ENCODE measurements at places on chromosomes 5 and 9.

DNA sequence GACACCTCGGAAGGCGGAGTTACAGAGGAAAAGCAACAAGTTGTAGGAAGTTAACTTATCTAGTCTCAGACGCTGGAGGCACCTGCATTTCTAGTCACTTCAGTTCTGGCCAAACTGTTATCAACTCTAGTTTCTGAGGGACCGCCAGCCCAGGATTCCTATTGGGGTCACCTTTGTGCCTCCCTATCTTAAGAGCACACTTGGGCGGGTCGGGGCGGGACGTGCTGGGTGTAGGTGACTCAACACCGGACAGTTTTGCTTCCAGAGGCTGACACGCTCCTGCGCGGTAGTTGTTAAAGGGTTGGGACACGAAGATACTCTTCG, 679 bp upstream of the KDM4C start:
- peak overlapping the region; percentile 99 for H3K27ac ChIP-seq
- DNase-seq: no peak
- H3K27me3 ChIP-seq: no peaks in the 10 kb centered on the region
- H3K4me1 ChIP-seq: peaks cover 15% of the 10 kb centered on the region

- no peaks in the 10 kb centered on the region for H3K36me3 ChIP-seq
- no peak for DNase-seq
- no peaks in the 10 kb centered on the region for H3K27me3 ChIP-seq
- H3K27ac ChIP-seq: no peak overlapping the region
- H3K4me1 ChIP-seq: peaks cover 24% of the 10 kb centered on the region
Observed at GRCh38 chr5:147093138-147093537, 141.7 kb upstream of the STK32A start.

DNA sequence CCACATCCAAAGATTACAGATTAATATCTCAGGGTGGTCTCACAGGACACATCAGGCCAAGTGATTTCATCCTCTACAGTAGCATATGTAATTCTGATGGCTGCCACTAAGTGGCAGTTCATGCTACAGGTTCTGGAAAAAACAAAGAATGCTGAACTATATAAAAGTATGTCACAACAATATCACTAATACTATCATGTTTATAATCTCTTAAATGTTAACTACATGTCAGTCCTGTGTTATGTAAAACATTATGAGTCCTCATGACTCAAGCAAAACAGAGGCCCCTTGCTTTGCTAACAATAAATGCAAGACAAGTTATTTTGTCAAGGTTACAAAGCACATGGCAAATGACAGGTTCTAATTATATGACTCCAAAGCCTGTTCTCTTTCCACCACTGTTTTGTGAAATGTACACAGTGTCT, 233.2 kb downstream of the FBXL17 start:
- H3K4me3 ChIP-seq: no peak overlapping the region
- no peak overlapping the region for H3K27ac ChIP-seq
- H3K4me1 ChIP-seq: no peaks in the 10 kb centered on the region
- H3K36me3 ChIP-seq: no peaks in the 10 kb centered on the region
- no peak for DNase-seq
- H3K27me3 ChIP-seq: no peaks in the 10 kb centered on the region

GRCh38 chr9:127838375-127839078, 15.9 kb downstream of the ENG start:
- H3K36me3 ChIP-seq: no peaks in the 10 kb centered on the region
- H3K27me3 ChIP-seq: no peaks in the 10 kb centered on the region
- H3K4me1 ChIP-seq: no peaks in the 10 kb centered on the region
- H3K27ac ChIP-seq: no peak overlapping the region
- H3K4me3 ChIP-seq: no peak overlapping the region

DNA sequence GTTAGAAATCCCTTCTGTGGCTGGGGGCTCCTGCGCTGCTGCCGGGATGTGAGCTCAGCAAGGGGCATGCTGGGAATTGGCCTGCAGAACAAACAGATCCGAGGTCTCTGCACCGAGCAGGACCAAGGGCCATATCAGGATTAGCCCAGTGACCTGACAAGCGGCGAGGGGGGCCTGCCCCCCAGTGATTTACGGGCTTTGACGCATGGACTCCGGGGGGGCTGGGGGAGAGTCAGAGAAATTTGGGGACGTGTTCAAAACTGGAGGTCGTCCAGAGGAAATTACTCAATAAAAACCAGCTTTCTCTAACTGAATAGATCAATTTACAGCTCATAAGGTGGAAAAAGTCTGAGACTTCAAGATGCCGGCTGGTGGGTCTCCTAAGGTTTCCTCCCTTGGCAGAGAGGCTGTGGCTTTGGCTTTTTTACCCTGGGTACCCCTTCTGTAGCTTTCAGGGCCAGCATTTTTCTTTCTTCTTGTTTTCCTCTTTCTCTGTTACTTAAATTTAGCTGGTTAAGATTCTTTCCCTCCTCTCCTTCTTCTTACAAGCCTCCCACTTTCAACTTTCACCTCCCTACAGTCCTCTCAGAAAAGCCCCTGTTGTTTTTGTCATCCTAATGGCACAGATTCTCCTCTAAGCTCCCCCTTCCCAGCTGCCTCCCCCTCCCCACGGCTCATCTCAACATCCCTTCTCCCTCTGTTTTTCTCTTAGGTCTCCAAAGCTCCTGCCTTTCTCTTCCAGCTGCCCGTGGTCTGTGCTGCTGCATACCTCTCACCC, 551.0 kb downstream of the CCDC171 start:
- H3K27ac ChIP-seq: no peak overlapping the region
- H3K36me3 ChIP-seq: no peaks in the 10 kb centered on the region
- DNase-seq: no peak
- H3K4me1 ChIP-seq: no peaks in the 10 kb centered on the region
- H3K27me3 ChIP-seq: no peaks in the 10 kb centered on the region

GRCh38 chr9:114238472-114238871, 83.1 kb downstream of the COL27A1 start:
- peaks cover 2% of the 10 kb centered on the region for H3K36me3 ChIP-seq
- peaks cover 4% of the 10 kb centered on the region for H3K4me1 ChIP-seq
- no peak overlapping the region for H3K27ac ChIP-seq
- H3K4me3 ChIP-seq: no peak overlapping the region
- H3K27me3 ChIP-seq: no peaks in the 10 kb centered on the region

- H3K27ac ChIP-seq: no peak overlapping the region
- H3K27me3 ChIP-seq: no peaks in the 10 kb centered on the region
- no peak for DNase-seq
Observed at GRCh38 chr9:79574781-79575180, 3.0 kb downstream of the TLE4 start.

GRCh38 chr5:95075111-95075510, 209.8 kb downstream of the MCTP1 start:
- peaks cover 2% of the 10 kb centered on the region for H3K27me3 ChIP-seq
- H3K4me3 ChIP-seq: no peak overlapping the region
- no peak for DNase-seq
- no peak overlapping the region for H3K27ac ChIP-seq

DNA sequence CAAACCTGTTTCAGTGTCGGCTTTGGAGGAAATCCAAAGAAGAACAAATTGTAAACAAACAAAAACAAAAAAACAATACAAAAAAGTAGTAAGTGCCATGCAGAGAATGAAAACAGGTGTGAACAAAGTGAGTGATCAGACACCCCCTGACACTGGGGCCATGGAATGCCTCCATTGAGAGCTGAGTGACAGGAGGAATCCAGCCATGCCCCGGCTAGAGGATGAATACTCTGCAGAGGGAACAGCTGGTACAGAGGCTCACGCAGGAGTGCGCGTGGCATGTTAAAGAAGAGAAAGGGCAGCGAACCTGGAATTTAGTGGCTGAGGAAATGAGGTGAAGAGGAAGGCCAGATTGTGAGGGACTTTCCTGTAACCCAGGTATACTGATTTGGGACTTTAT, 15.5 kb upstream of the CCNJL start:
- H3K4me1 ChIP-seq: peaks cover 15% of the 10 kb centered on the region
- no peaks in the 10 kb centered on the region for H3K36me3 ChIP-seq
- H3K27ac ChIP-seq: no peak overlapping the region
- no peaks in the 10 kb centered on the region for H3K27me3 ChIP-seq
- H3K4me3 ChIP-seq: no peak overlapping the region

- H3K4me3 ChIP-seq: no peak overlapping the region
- no peak for DNase-seq
- H3K4me1 ChIP-seq: no peaks in the 10 kb centered on the region
- no peaks in the 10 kb centered on the region for H3K27me3 ChIP-seq
- H3K36me3 ChIP-seq: no peaks in the 10 kb centered on the region
Observed at GRCh38 chr5:7348168-7348854, 47.6 kb upstream of the ADCY2 start.

- H3K27ac ChIP-seq: no peak overlapping the region
- no peaks in the 10 kb centered on the region for H3K4me1 ChIP-seq
- H3K27me3 ChIP-seq: no peaks in the 10 kb centered on the region
- H3K4me3 ChIP-seq: no peak overlapping the region
- no peak for DNase-seq
- no peaks in the 10 kb centered on the region for H3K36me3 ChIP-seq
Observed at GRCh38 chr5:140609126-140609525, 23.8 kb downstream of the CD14 start.

DNA sequence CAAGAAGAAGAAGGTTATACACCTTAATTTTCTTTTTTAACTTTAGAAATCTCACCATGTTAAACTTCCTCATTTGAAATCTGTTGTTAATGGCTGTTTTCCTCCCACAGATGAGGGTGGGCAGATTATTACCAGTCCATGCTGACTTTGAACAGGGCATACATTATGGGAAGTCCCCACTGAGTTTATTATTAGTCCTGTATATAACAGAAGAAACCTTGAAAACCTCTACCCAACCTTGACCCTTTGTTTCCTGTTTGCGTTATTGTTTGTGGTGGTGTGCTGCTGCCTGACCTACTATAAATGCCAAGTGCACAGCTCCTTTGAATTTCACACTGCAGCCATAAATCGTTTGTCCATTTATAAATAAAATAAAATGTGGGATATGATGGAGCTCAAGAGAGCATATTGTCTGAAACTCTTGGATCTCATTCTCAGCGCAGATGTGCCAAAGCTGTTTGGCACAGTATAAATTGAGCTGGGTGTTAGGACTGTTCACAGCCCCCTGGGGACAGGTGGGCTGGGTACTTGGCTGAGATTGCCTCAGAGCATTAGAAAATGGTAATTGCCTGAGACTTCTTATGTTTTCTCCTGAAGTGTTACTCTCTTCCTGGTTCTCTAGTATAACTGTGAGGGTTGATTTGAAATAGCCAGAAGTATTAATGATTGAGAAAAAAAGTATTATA, 139.6 kb downstream of the SPATA31D1 start:
- H3K27ac ChIP-seq: no peak overlapping the region
- DNase-seq: no peak
- H3K4me3 ChIP-seq: no peak overlapping the region
- no peaks in the 10 kb centered on the region for H3K27me3 ChIP-seq

- no peaks in the 10 kb centered on the region for H3K4me1 ChIP-seq
- no peaks in the 10 kb centered on the region for H3K36me3 ChIP-seq
- H3K27ac ChIP-seq: no peak overlapping the region
- H3K27me3 ChIP-seq: no peaks in the 10 kb centered on the region
- DNase-seq: no peak
Observed at GRCh38 chr9:134502266-134502791, 139.3 kb upstream of the COL5A1 start.

GRCh38 chr5:168401880-168402279, 84.4 kb upstream of the RARS1 start:
- peaks cover 1% of the 10 kb centered on the region for H3K36me3 ChIP-seq
- no peaks in the 10 kb centered on the region for H3K4me1 ChIP-seq
- H3K27me3 ChIP-seq: no peaks in the 10 kb centered on the region

DNA sequence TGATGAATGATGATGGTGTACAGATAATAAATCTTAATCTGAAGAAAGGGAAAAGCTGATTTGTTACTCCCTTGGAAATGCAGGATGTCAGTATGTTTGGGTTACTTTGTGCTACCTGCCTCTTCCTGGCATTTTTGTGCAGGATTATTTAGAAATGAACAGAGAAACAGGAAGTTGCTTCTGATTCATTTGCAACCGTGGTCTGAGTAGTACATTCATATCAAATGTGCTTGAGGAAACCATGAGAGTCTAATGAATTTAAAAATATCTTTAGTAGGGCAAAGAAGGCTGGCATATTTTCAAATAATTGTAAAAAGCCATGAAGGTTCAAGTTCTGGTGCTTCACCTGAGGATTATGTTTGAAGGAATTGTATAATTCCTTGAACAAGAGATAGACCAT, 391.6 kb downstream of the TMEM161B start:
- H3K4me3 ChIP-seq: no peak overlapping the region
- DNase-seq: no peak
- no peaks in the 10 kb centered on the region for H3K36me3 ChIP-seq
- H3K27ac ChIP-seq: no peak overlapping the region
- H3K27me3 ChIP-seq: no peaks in the 10 kb centered on the region

GRCh38 chr9:122998448-122998847, 35.0 kb upstream of the GPR21 start:
- DNase-seq: no peak
- no peaks in the 10 kb centered on the region for H3K36me3 ChIP-seq
- no peak overlapping the region for H3K4me3 ChIP-seq
- no peaks in the 10 kb centered on the region for H3K27me3 ChIP-seq
- peaks cover 5% of the 10 kb centered on the region for H3K4me1 ChIP-seq

DNA sequence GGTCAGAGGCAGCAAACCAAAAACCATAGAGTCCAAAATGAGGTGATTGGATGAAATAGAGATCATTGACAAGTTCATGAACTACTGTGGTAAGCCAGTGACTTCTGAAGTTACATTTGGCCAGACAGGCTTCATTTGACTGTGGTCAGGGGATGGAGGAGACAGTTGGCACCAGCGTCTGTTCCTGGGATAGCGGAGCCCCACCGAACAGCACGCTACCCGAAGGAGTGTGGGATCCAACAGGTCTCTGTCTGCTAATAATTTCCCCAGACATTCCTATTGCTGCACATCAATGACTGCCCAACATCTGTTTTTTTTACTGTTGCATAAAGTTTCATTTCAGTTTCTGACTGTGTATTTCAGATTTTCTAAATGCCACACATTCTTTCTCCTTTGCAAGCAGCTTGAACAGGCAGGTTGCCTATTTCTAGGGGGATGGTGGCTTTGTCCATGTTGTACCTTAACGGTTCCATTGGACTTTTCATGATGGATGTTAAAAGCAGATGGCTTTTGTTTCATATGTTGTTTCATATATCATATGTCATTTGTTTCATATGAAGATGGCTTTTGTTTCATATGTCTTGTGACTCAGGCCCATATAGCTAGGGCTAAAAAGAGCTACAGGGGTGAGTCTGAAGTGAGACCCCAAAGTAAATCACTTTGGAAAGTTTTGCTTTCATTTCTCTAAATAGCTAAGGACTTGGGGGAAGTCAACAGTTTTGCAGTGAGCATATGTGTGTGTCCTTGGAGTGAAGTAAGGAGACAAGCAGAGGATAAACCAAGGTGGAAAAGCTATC, 180.8 kb downstream of the GOLPH3 start:
- no peak overlapping the region for H3K27ac ChIP-seq
- DNase-seq: no peak

- no peak overlapping the region for H3K4me3 ChIP-seq
- H3K27ac ChIP-seq: no peak overlapping the region
- H3K27me3 ChIP-seq: no peaks in the 10 kb centered on the region
Observed at GRCh38 chr9:96398582-96399324, 15.2 kb upstream of the SLC35D2 start.
